ENCODE measurements at places on chromosomes 1 and 21.

DNA sequence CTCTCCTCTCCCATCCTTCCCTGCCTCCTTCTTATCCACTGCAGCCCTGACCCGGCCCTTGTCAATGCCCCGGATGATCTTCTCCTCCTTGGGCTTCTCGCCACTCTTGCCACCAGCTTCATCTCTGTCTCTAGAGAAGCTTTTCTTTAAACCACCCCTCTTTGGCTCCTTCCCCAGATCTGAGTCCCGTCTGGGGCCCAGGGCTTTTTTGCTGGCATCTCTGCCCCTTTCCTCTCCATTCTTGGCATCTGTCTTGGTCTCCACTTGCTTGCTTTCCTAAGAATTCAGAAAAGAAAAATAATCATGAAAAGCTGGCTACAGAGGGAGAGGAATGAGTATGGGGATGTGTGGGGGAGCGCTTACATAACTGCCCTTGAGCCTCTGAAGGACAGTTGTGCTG is 11.8 kb downstream of the SHISA4 start:
- DNase-seq: no peak

DNA sequence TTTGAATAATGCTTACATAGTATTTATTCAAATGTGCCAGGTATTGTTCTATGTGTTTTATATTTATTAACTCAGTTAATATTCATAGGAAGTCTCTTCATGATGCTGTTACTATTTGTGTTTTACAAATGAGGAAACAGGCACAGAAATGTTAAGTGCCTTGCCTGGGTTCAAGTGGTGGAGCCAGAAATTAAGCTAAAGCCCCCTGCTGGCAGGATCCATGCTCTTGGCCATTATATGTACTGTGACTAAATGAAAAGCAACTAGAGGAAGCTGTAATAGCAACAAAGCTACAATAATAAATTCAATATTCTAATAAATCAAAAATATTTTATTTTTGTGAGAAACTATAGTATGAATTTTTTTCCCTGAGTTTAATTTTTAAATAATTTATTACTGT is 30.0 kb downstream of the IARS2 start:
- DNase-seq: no peak

GRCh38 chr1:227192163-227192562 is 126.1 kb downstream of the CDC42BPA start:
- no peak for DNase-seq

DNA sequence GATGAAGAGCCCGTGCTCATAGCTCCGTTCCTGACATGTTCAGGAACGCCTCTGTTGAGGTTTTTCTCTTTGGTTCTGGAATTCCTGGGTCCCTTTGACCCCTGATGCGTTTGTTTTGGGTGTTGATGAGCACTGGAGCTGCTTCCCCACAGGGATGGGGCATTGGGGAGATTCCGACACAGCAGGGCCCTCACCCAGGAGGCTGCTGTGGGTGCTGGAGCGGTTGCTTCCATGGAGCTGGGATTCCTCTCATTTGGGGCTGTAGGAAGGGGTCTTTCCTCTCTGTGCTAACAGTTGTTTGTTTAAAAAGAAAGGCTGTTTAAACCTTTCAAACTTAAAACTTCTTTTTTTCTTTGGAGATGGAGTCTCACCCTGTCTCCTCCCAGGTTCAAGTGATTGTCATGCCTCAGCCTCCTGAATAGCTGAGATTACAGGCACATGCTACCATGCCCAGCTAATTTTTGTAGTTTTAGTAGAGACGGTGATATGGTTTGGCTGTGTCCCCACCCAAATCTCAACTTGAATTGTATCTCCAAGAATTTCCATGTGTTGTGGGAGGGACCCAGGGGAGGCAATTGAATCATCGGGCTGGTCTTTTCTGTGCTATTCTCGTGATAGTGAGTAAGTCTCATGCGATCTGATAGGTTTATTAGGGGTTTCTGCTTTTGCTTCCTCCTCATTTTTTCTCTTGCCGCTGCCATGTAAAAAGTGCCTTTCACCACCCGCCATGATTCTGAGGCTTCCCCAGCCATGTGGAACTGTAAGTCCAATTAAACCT is 48.9 kb downstream of the SKI start:
- DNase-seq: no peak

DNA sequence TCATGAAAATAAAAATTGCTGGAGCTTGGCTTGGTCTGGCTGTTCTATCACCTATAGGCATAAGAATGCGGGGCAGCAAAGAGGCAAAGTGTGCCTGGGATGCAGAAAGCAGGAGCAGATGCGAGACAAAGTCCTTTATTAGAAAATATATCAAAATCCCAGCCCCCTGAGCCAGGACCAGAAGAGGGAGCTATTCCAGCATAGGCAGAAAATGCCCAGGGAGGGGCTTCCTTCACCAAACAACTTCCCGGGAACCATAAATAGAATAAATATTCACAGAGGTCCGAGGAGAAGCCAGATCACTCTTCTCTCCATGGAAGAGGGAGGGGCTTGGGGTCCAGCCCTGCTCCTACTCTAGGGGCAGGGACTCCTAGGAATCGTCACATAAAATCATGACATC is 5.0 kb downstream of the PPOX start:
- DNase-seq: no peak

DNA sequence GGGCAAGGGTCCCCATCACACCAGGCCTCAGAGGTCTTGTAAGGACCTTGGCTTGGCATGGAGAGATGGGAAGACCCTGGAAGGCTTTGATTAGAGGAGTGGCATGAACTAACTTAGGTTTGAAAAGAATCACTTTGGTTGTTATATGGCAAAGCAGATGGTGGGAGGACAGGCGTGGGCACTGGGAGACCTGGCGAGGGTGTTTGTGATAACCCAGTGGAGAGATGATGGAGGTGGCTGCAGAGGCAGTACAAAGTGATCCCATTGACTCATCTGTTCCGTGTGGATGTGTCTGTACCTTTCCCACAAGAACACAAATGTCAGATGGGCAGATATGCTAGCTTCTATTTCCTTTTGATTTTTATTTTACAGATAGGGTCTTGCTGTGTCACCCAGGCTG is 168.3 kb downstream of the SLC35F3 start:
- no peak for DNase-seq

GRCh38 chr1:94971491-94971924 is 44.6 kb upstream of the CNN3 start:
- no peak for DNase-seq

DNA sequence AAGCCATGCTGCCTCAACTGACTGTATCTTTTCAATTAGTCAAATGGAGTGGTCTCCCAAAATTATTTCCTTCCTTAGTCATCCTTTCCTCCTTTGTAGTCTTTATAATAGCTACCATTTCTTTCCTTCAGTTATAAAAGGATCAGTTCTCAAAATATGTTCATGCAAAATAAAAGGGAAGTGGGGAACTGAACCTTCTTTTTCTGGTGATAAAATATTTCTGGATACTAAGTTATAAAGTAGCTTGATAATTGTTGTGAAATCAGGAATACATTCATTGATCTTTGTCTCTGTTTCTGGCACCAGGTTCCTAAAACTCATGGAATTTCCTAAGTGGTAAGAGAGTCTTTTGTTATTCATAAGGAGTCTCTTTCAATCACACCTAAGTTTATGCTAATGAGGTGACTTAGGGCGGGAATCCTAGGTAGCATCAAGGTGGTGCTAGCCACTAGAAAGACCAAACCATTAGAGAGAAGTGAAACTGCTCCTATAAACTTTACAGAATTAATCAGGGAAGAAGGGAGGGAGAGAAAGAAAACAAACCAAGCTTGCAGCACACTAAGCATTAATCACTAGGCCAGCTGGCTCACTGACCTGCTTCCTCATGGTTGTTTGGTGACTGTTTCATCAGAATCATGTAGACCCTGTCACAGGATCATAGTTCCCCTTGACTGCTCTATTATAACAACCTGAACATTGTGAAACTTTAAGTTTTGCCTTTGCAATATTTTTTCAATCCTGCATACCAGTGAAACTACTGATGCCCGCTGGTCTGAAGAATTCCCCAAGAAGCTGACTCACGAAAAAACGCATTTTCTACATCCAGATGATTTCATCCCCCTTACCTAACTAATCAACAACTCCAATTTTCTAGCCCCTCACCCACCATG is 161.6 kb upstream of the PTBP2 start:
- DNase-seq: no peak

DNA sequence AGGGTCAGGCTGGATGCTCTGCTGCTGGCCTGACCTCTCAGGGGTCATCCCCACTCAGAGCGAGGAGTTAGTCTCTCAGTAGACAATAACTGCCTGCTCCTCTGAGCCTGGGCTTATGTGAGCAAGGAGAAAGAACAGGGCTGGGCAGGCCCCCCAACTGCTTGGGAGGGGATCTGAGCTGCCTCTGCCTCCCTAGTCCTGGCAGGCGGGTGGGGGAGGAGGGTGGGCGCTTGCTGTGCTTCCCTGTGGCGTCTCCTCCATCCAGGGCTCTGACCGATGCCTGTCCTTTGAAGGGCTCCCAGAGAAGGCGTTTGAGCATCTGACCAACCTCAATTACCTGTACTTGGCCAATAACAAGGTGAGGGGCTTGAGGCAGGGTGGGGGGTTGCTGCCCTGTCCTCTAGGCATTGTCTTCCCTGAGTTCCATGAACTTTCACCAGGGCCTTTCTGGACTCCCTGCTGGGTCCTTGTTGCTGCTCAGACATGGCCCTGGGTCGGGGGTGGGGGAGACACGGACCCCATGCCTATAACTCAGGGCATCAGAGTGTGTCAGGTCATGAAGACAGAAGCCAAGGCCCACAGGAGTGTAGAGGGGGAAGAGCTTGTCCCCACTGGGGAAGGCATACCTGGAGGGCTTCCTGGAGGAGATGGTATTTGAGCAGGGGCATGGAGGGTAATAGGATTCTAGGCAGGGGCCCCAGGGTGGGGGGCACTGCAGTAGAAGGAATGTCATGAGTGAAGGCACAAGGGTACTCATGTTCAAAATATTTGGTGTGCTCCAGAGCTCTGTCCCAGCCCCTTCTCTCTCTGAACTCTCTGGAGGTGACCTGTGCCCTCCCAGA is 12.5 kb downstream of the PODN start:
- DNase-seq: no peak

DNA sequence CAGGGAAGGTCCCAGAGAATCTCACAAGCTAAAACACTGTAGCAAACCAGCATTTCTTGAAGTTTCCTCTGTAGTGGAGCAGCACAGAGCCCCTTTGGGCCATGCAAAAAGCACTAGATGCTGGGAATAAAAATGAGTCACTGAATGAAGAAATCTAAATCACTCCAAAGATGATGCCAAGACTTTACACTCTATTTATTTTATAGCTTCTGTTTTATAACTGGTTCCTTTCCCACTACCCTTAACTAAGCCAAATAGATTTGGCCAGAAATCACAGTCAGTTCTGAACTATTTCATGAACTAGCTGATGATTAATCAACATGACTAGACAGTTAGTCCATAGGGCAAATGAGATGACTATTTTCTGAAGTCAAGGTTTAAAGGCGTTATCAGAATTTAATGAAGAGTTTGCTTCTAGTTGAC is 89.5 kb downstream of the SCMH1 start:
- DNase-seq: no peak

GRCh38 chr1:92953491-92953890 is 7.8 kb downstream of the DIPK1A start:
- DNase-seq: no peak

DNA sequence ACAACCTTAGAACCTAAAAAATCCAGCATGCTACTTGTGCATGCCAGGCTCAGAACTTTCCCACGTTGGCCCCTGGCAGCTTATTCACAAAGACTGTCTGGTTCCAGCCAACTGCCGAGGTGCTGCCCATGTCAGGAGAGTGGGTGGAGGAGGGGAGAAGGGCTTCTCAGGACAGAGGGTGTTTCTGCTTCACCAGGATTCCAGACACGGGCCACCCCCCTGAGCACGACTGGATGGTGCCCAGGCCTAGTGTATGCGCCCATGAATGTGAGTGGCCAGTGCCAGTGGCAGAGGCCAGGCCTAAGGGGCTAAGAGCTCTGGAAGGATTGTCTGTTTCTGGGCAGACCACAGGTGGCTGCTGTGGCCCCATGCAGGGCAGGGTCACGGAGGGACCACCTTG is 148.2 kb upstream of the COL6A1 start:
- no peak for DNase-seq

GRCh38 chr1:23168445-23169194 is at the start of gene LUZP1:
LUZP1 (minus strand) TSS chr1:23168856.
- peak; percentile 54 for DNase-seq

DNA sequence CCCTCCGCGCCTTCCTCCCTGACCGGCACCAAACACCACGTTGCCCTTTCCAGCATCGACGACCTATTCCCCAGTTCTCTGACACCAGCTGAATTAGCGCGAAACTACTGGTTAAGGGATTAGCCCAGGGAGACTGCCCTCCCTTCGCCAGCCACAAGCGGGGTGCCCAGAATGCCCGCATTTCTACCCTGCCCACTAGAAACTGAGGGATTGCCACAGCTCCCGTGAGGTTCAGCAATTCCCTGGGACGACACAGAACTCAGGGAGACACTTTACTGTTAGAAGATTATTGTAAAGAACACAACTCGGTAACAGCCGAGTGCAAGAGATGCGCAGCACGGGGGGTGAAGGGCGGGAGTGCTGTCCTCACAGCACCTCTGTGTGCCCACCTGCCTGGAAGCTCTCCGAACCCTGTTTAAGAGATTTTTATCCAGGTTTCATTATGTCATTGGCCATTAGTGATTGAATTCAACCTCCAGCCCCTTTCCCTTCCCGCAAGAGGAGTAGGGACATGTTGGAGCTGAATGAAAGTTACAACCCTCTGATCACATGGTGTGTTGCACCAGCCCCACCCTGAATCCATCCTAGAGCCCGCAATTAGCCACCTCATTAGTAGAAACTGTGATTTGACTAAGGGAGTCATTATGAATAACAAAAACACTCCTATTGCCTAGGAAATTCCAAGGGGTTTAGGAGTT is 15.8 kb upstream of the RIPPLY3 start:
- no peak for DNase-seq
